ENCODE measurements at places on chromosomes 4 and X. TPM values are rescaled to one million over a fixed set of nuclear protein-coding genes. Genes with fewer than 3 reads are reported as not detected.

- no peak for DNase-seq
These were observed 108.3 kb upstream of the TEX13A start for GRCh38 chrX:105328773-105329172.

The PAGE4 gene
- total RNA-seq, result not detected

DNA sequence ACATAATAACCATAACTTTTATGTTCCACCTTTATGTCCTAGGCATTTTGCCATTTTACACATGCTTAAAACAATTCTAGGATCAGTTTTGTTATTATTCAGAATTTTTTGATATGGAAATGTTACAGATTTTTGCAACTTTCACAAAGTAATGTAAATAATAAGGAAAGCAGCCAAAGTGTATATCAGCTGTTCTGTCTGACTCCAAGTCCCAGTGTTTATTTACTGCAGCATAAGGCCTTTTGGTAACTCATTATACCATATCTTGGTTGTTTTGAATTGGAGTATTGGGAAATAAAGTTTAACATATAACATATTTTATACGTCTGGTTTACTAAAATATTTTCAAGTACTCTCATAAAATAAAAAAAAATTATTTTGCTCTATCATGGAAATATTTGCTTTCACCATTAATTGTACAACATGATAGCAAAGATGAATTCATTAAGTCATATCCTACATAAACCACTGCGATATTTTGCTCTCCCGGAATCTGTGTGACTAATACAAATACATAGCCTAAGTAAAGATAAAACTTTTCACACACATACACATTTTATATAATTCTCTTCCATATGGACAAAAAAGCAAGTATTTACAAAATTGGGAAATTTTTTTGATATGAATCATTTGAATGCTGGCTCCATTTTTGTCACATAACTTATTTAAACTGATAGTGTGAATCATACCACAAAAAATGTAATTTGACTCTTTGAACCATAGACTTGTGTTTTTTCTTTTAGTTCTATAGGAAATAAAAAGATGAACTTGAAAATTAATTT lies 399.0 kb downstream of the PABPC4L start:
- DNase-seq, result no peak

The FDCSP gene
- not detected for total RNA-seq

The ASB12 gene
- total RNA-seq, result 0.32 TPM

DNA sequence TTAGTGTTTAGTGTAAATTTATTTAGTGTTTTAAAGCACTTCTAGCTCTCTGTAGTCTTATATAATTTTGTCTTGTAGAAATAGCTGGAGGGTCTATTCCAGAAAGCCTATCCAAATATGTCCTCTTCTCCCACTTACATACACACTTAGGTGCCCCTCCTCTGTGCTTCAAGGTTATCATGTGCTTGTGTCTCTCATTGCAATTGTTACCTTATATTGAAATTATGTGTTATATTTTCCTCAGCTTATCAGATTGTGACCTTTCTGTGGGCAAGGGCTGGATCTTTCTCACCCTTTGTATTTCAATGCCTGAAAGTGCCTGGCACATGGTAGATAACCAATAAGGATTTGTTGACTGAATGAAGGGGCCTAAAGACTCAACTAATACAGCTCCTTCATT lies 18.4 kb downstream of the WDR44 start:
- DNase-seq, result no peak

Measured in upper lobe of right lung (tissue), 1 donor.